ENCODE measurements at places on chromosomes 16 and 17.

DNA sequence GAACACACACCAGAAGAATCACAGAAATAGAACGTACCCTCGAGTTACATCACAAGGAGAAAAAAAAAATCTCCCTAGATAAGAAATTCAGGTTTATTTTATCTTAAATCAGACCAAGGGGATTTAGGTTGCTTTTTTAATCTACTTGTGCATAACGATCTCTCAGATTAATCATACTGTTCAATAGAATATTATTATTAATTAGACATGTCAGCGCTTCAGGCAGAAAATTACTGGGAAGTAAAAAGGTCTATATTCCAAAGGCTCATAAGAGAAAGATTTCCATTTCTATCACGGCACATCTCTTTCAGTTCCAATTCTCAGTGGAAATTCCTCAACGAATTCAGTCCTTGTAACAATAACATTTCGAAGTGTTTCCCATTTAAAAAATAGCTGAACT is 77.7 kb upstream of the PSMD7 start:
- no peak for DNase-seq

GRCh38 chr16:74045513-74045912 is 251.1 kb upstream of the PSMD7 start:
- DNase-seq, result no peak

- DNase-seq, result no peak
These were observed 12.2 kb upstream of the MRPS23 start for GRCh38 chr17:57861790-57862693.

- no peak for DNase-seq
These were observed 545.1 kb downstream of the MAF start for GRCh38 chr16:79055251-79055970.

GRCh38 chr17:31696184-31696602 is 162.9 kb downstream of the COPRS start:
- no peak for DNase-seq

GRCh38 chr16:53053967-53054669 is 673 bp upstream of the CHD9 start:
- peak; percentile 18 for DNase-seq

DNA sequence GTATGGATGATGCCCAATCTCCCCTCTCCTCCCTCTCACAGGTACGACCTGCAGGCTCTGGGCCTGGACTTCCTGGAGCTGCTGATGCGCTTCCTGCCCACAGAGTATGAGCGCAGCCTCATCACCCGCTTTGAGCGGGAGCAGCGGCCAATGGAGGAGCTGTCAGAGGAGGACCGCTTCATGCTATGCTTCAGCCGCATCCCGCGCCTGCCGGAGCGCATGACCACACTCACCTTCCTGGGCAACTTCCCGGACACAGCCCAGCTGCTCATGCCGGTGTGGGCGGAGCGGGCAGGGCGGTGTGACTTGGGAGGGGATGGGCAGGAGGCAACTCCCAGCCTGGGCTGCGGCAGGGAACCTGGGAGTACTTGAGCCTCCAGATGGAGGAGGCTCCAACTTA is 18.1 kb downstream of the SPATA32 start:
- no peak for DNase-seq

DNA sequence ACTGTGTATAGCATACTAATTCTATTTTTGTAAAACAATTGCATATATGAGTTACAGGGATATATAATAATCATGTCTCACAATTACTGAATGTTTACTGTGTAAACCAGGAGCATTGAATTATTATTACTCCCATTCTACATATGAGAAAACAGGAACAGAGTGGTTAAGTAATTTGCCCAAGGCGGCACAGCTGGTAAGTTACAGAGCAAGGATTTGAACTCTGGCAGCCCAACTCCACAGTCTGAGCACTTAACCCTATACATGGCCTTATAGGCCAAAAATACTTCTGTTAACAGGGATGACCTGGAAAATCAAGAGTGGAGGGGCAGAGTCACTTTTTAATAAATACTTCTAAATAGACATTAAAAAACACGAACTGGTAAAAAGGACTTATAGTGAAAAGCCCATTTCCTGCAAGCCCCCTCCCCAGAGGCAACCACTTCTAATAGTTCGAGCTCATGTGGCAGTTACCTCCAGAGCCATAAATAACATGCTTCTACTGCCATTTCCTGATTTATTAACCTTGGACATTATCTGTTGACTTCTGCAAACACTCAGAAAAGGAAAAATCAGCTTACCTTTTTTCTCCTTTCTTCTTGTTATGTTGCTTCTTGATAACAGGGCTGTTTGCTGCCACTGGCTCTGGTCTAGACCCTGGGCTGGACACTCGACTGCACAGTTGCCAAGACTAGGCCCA is 22.1 kb upstream of the ADGRG1 start:
- DNase-seq, result no peak

DNA sequence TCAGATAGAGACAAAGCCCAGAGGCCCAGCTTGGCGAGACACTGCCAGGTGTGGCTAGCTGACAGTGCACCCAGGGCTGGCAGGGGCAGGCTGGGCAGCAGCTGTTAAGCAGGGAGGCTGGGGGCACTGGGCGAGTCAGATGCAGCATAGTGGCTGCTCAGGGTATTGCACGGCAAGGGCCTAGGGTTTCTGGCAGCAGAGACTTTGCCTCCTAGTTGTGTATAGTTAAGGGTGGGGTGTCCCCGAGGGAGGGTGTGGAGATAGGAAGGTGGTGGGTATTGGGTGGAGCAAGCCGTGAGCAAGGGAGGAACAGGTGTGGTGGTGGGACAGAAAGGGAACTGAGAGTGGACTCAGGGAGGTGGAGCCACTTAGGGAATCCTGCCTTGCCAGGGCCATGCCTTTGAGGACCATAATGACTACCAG is 66.0 kb downstream of the SMPD3 start:
- no peak for DNase-seq

DNA sequence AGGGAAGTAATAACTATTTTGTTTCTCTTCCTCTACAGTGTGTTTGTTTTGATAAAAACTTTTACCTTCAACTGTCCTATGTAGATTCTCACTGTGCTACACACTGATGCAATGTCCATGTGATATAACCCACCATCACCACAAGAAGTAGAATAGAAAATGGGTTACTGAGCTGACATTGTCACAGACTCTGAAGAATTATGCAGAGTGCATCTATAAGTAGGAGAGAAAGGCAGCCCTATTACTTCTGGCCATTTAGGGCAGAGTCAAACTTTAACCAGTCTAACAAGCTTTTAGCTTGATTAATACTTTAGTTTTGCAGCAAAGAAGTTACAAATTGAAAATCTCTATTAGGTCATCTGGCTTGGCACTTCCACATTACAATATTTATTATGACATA is 354.0 kb upstream of the CDH8 start:
- DNase-seq, result no peak

DNA sequence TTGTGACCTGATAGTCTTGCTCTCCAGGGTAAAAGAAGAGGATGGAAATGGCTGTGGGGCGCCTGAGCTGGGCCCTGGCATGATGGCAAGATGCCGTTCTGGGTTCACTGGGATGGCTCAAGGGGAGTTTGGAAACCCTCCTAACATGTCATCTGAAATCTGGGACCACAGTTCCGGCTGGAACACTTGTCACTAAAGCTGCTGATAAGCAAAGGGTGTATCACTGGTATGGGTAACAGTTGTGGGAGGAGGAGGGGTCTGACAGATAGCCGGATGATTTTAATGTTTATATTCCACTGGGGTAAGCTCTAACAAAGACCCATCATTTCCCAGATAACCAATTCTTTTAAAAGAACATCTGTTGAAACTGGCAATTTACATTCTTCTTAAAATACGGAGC is 390.2 kb downstream of the WWOX start:
- no peak for DNase-seq

GRCh38 chr17:63434951-63435571 is 11.0 kb downstream of the CYB561 start:
- DNase-seq, result no peak

DNA sequence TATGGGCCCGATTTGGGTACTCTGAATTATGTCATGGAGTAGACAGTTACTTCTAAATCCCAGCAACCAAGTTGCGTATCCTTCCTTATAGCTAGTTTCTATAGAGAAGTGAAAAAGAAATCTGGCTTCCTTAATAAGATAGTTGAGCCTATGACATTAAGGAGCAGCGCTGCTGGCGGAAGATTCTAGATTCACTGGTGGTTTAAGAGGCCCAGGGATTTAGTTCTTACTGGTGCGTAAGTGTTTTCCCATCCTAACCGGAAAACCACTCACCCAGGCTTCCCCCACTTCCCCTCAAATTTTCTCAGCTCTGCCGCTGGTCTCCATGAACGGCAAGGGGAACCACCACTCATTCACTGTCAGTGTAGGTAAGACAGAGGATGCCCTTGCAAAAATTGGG is 230.4 kb downstream of the CPPED1 start:
- DNase-seq, result no peak

DNA sequence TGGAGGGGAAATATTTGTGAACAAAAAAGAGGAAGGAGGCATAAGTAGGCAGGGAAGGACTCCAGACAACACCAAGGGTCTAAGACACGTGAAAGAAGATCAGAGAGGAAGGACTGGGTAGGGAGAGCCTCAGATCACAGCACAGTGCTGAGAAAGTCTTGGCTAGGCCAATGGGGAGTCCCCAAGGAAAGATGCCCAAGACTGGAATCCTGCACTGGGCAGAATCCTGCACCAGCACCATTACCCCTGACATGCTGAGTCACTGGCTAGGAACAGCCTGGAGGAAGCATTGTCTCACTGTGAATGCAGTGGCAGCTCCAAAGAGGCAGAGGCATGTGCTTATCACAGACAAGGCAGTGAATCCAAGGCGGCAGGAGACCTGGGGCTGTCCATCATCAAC is 19.2 kb downstream of the CLEC19A start:
- DNase-seq, result no peak

- DNase-seq, result no peak
These were observed 35.4 kb upstream of the PABPN1L start for GRCh38 chr16:88901718-88902337.

- no peak for DNase-seq
These were observed 32.0 kb upstream of the IL34 start for GRCh38 chr16:70614208-70614951.

GRCh38 chr17:35486920-35487732 is 38.6 kb upstream of the SLFN13 start:
- DNase-seq, result no peak

GRCh38 chr16:31461201-31461920 is 2.1 kb downstream of the ARMC5 start:
- no peak for DNase-seq

GRCh38 chr17:66535611-66536010 is 233.2 kb downstream of the PRKCA start:
- no peak for DNase-seq

DNA sequence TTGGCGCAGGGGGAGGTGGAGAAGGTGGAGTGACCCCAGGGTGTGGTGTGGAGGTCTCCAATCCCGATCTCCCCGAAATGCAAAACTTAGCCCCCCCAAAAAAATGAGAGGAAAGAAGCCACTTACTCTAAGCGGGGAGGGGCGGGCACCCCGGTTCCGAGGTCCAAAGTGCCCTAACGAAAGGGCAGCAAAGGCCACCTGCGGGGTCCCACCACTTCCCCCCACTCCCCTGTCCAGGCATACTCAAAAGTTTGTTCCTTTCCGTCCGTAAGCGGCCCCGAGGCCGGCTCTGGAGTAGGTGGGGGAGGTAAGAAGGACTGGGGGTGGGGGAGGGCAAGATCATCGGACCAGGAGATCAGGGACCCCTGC is 1.1 kb downstream of the TOX3 start:
- no peak for DNase-seq

DNA sequence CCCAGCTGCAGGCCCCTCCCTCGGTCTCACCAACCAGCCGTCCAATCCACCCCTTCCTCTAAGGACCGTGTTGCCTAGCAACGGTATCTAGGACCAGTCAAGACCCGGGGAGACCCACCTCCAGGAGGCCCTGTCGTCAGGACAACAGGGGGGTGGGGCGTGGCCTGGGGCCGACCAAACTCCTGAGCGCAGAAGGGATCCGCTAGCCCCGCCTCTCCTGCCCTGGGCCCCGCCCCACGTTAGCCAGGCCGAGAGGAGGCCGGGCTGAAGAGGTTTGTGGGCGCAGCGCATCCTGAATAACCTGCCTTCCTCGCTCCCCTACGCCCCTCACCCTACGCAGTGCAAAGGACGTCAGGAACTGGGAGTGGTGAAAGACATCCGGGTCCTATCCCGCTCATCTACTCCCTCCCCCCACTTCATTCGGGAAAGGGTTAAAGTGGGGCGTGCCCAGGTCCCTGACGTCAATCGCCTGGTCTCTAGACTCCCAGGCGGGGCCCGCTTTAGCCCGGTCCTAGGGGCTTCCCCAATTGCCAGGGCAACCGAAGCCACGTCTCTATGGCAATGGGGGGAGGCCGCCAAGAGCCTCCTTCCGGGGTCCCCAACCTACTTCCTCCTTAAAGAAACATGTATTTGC is 14.7 kb downstream of the DLG4 start:
- peak; percentile 97 for DNase-seq

GRCh38 chr17:29256735-29257466 is 10.2 kb downstream of the CRYBA1 start:
- no peak for DNase-seq

- no peak for DNase-seq
These were observed 10.7 kb downstream of the MYH4 start for GRCh38 chr17:10458701-10459100.

- DNase-seq, result no peak
These were observed 1.5 kb downstream of the SPOP start for GRCh38 chr17:49676276-49676868.

DNA sequence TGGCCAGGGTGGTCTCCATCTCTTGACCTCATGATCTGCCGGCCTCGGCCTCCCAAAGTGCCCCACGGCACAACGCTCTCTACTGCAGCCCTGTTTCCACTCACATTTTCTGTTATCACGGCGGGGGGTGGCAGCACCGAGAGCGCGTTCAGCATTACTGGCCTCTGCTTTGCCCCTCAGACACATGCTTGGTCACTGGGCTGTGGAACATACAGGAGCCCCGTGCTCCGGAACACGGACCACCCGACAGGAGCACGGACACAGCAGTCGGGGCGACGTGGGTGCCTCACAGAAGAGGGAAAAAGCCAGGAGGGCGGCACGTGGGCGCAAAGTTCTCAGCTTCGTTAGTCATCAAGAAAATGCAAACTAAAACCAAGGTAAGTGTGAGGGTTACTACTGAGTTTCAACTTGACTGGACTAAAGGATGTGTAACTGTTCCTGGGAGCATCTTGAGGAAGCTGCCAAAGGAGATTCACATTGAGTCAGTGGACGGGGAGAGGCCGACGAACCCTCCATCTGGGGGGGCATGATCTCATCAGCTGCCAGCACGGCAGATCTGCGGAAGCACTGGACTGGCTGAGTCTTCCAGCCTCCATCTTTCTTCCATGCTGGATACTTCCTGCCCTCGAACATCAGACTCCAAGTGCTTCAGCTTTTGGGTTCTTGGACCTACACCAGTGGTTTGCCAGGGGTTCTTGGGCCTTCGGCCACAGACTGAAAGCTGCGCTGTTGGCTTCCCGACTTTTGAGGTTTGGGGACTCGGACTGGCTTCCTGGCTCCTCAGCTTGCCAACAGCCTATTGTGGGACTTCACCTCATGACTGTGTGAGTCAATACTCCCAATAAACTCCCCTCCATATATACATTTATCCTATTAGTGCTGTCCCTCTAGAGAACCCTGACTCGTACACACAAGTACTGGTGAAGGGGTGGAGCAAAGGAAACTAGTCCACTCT is 106.8 kb downstream of the ZNF778 start:
- no peak for DNase-seq

GRCh38 chr16:56966093-56966475 is 4.3 kb downstream of the CETP start:
- DNase-seq, result no peak

Data from NCI-H1436 (cell line).